ENCODE measurements at places on chromosomes 7 and 10.

- DNase-seq = no peak
These were observed 342.1 kb downstream of the GRID1 start for GRCh38 chr10:86024281-86025041.

GRCh38 chr7:29076631-29077030 lies 69.7 kb downstream of the CPVL start:
- DNase-seq = no peak

GRCh38 chr10:4615042-4615441 lies 211.0 kb upstream of the AKR1E2 start:
- no peak for DNase-seq

DNA sequence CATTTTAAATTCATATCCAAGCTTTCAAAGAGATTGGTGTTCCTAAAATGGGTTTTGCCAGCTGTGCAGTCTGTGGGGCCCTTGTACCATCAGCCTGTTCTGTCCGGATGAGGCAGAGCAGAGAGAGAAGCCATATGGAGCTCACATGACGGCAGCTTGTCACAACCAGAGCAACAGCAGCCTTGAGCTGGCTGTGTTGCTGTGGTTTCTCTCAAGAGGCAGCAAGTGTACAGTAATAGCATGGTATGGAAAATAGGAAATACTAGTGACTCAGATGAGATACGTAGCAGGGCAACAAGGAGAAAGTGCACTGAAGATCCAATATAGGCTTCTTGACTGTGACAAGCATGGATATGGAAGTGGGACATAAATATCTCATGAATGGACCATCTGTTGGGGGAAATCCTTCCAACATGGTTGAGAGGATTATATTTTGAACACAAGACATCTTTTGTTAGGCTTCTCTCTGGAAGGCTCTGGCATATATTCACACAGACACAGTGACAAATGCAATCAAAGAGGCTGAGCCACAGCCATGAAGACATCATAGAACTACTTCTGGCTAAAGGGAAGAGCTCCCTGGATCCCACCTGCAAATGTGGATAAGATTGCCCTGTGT lies 251.0 kb upstream of the TAC1 start:
- no peak for DNase-seq

- no peak for DNase-seq
These were observed 98.5 kb downstream of the TPST1 start for GRCh38 chr7:66303454-66304155.

DNA sequence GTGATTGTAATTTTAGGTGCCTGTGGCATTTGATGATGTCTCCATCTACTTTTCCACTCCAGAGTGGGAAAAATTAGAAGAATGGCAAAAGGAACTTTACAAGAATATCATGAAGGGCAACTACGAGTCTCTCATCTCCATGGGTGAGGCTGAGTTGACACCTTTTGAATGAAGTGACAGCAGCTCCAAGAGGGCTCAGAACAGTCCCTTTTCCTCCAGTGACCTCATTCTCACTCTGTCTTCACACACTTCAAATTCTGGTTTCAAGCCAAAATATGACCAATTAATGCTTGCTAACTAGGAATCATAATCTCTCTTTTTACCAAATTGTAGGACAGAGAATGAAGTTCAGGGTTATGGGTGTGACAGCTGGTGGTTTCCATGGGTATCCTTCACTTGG lies 18.9 kb downstream of the ZNF398 start:
- DNase-seq = no peak

DNA sequence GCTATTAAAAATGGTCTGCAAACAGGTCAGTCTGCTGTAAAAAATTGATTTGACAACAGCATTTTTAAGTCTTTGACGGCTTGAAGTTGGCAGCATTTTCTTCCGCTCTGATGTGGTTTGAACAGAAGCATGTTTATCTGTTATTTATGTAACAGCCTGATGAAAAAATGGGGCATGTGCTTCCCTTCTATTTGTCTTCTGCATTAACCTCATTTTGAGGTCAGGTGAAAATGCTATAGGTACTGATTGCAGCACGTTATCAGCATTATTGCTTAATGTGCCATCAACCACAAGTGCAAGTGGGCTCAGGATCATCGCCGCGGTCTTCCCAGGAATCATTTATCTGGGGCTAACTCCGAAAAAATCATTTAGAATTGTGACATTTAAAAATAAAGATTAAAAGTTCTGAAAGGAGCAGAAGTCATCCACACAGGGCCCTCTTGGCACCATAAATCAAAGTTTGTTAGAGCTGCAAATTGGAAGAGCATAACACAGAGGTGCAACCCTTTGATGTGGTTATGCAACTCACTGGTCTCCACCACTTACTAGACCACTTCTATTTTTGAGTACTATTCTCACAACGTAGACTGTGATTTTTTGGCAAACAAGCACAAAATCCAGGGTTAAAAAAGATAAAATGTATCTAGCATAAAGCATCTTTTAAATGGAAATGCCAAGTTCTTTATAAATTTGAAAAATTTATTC lies 307.7 kb downstream of the MDFIC start:
- DNase-seq = no peak

- no peak for DNase-seq
These were observed 365.6 kb downstream of the ANKRD7 start for GRCh38 chr7:118590107-118590506.

DNA sequence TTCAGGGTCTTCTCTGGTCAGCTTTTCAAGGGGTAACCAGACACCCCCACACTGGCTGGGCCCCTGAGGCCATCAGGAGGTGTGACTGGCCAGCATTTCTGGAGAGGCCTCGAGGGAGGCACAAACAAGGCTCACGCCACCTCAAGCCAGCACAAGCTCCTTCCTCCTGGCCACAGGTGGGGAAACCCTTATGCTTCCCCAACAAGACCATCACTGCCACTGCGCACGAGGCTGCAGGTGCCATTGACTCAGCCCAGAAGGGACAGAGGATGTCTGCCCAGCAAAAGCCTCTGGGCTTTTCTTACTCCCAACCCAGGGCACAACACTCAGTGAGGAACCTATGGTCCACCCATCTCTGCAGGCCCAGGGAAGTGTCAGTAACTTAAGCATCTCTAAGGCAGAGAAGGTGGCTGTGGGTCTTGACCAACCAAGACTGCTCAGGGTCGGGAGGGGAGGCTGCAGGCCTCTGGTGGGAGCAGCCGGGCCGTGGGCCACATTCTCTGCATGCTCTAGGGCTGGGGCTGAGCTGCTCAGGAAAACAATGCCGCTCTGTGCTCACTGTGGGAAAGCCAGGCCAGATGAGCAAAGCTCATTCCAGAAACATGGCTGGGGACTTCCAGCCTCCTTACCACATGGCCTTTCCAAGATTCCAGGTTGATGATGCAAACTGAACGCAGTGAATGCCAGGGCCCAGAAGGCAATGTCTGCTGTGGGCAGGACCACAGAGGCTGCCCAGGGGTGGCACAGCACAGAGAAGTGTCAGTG lies 24.2 kb upstream of the RASSF4 start:
- no peak for DNase-seq

DNA sequence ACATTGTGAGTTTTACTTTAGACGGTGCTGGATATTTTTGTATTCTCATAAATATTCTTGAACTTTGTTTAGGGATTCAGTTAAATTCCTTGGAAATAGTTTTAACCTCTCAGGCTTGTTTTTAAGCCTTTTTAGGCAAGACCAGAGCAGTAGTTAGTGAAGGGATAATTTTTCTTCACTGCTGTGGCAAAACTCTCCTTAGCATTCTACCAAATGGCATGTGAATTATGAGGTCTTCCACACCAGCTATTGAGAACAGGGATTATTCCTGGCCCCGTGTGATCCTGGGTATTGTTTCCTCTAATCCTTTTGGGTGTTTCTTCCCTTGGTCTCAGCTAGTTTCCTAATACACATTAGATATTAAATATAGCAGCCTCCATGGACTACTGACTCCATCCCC lies 46.2 kb downstream of the CCDC71L start:
- no peak for DNase-seq

- no peak for DNase-seq
These were observed 396.3 kb upstream of the FZD8 start for GRCh38 chr10:36038316-36038955.

DNA sequence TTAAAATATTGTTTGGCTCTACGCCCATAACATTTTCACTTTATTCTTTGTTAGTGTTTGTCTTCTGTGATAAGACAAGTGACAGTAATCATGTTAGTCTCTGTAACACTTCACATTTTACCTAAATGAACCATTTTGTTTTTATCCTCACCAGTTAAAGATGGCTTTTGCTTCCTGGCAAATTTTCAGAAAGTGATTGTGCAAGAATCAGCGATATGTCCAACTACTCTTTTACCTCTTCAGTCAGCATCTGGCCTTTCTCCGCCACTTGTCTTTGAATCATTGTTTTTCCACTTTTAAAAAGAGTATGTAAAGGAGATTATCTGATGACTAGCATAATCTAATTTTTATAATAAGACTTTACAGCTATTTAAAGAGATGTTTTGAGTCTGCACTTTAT lies 3.5 kb downstream of the DGKB start:
- no peak for DNase-seq

DNA sequence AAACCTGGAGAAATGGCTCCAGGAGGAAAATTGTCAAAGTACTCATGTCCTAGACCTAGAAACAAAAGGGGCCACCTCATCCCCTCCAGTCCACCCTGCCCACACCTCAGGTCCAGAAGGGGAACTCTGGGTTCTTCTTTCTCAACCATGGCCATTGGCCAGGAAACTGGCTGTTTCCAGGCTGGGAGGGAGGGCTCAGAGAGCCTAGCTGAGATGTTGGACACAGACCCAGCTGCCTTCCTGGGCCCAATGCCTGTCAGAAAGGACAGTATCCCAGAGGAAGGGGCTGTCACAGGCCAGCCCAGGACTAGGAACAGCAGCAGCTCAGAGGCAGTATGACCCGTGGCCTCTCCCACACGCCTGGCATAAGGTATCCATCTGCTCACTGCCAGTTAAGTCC lies 9.6 kb downstream of the GRID1 start:
- DNase-seq = no peak

DNA sequence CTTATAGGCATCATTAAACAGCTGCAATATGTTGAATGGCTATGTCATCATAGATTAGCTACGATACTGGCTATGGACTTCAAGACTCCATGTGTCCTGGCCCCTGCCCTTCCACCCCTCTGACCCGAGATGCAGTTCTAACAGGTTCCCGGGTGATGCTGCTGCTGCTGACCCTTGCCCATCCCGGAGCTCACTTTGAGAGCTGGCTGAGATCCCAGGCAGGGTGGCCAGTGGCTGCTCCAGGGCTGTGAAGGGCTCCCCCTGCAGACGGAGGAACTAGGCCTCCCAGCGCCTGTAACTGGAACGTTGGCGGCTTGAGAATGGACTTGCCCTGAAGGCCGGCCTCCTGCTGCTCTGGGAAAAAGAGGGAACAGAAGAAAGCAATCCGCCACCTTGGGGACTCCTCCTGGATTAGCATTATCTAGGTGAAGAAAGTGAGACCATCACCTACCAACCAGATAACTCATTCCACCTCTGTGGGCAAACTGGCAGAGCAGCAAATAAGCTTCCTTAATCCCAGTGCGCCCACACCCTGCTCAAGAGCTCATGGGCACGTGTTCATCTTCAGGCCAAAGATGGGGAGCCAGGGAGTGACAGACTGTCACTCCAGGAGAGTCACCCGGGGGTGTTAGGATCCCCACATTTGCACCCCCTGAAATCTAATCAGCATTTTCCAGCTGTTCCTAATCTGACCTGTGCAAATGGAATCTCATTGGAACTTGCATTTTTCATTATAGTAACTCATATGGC lies 56.8 kb downstream of the PARP12 start:
- peak; percentile 96 for DNase-seq

DNA sequence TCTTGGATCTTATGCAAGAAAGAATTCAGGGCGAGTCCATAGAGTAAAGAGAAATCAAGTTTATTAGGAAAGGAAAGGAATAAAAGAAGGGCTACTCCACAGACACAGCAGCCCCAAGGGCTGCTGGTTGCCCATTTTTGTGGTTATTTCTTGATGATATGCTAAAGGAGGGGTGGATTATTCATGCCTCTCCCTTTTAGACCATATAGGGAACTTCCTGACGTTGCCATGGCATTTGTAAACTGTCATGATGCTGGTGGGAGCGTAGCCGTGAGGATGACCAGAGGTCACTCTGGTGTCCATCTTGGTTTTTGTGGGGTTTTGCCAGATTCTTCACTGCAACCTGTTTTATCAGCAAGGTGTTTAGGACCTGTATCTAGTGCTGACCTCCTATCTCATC lies 115.4 kb upstream of the CARD11 start:
- no peak for DNase-seq

GRCh38 chr7:129122078-129122750 lies 22.3 kb upstream of the TSPAN33 start:
- DNase-seq = no peak

DNA sequence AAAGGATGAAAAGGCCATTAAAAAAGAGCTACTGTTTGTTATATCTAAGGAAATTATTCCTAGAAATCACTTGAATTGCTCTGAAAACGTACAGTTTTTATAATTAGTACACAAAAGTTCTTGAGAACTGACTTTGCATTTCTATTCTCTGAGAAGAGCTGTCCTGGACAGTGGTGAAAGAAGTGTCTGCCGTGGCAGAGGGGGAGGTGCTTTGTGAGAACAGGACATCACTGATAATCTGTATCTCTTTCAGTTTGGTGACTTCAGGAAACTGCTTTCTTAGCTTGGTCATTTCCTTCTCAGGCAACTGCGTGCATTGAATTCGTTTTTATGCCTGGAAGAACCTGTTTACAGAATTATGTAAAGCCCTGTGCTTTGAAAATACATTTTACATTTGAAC lies 52.1 kb downstream of the POLL start:
- no peak for DNase-seq

DNA sequence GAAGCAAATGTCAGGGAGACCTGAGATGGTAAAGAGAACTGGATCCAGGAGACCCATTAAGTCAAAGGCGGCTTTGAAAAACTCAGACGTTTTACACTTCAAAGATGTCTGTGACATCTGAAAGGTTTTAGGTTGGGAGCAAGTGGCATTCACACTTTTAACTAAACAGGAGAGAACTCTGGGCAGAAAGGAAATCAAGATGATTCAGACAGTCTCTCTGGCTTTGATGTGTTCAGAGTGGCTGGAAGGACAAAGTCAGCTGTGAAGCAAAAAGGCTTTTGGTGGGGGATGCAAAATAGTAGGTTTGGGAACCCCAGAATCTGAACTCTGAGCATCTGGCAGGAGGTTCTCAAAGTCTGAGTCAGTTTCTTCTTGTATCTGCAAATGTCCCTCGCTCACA lies 66.6 kb downstream of the PRKCQ start:
- no peak for DNase-seq

GRCh38 chr10:21099291-21100062 lies 202.4 kb upstream of the NEBL start:
- DNase-seq = no peak

DNA sequence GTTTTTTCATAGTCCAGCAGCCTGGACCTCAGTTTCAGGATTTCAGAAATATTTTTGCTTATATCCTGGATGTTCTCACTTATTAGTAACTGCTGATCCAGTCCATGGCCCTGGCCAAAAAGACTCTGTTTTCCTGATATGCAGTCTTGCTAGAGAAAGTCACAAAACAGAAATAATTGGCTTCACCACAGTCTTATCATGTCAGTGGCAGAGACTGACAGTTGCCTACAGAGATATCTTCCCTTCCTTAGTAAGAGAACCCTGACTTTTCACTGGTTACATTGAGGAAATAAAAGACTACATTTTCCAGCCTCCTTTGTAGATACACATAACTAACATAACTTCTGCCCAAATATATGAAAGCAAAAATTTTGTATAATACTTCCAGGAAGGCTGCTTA lies 56.6 kb downstream of the AHR start:
- DNase-seq = no peak
